Endothelial cell of umbilical vein (primary cell): ENCODE measurements at places on chromosomes 5 and 9.
A peak's percentile ranks its signal among the peaks of the same experiment; 100 is the strongest.

- DNase-seq: no peak
These were observed 43.1 kb upstream of the ELL2 start for GRCh38 chr5:96004754-96005153.

DNA sequence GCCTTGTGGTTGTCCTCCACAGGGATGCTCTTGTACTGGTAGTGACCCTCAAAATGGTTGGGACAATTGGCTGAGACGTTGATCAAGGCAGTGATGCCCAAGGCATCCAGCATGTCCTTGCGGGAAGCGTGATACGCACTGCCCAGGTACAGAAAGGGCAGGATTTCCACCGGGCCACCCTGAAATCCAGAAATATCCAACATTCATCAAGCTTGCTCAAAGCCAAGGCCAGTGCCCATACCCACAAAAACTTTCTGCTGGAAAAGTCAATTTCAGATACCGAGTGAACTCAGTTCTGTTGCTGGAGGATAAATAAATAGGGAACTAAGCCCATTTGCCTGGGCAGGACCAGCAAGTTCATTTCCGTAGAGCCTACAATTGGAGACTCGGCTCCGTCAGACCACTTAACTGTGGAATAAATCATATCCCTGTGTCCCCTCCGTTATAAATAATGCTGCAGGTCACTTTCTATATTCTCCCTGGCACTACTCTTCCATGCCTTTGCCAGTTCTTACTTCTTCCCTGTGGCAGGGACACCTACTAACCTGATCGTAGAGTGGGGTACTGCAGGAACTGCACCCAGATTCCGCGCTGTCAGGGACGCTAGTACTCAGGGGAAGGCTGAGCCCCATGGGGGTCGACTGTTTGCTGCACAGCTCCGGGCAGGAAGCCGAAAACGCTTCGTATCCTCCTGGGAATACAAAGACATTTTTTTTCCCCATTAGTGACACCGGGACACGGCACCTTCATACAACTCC, 1.2 kb downstream of the DUSP1 start:
- DNase-seq: peak; percentile 39

GRCh38 chr5:88613051-88613450, 269.9 kb downstream of the MEF2C start:
- no peak for DNase-seq

GRCh38 chr9:88537761-88538091, 2.7 kb downstream of the NXNL2 start:
- DNase-seq: no peak

- no peak for DNase-seq
These were observed 186.2 kb downstream of the TMEM38B start for GRCh38 chr9:105880517-105880916.

- no peak for DNase-seq
These were observed 2.7 kb downstream of the RASGRF2 start for GRCh38 chr5:80962630-80963520.

- DNase-seq: no peak
These were observed 241.5 kb downstream of the MAN2A1 start for GRCh38 chr5:109931049-109931780.
